MM.1S (cell line): ENCODE measurements at places on chromosomes 2 and 18.

- DNase-seq: no peak
Measured at GRCh38 chr18:53566626-53567025, 657.8 kb downstream of the MBD2 start.

DNA sequence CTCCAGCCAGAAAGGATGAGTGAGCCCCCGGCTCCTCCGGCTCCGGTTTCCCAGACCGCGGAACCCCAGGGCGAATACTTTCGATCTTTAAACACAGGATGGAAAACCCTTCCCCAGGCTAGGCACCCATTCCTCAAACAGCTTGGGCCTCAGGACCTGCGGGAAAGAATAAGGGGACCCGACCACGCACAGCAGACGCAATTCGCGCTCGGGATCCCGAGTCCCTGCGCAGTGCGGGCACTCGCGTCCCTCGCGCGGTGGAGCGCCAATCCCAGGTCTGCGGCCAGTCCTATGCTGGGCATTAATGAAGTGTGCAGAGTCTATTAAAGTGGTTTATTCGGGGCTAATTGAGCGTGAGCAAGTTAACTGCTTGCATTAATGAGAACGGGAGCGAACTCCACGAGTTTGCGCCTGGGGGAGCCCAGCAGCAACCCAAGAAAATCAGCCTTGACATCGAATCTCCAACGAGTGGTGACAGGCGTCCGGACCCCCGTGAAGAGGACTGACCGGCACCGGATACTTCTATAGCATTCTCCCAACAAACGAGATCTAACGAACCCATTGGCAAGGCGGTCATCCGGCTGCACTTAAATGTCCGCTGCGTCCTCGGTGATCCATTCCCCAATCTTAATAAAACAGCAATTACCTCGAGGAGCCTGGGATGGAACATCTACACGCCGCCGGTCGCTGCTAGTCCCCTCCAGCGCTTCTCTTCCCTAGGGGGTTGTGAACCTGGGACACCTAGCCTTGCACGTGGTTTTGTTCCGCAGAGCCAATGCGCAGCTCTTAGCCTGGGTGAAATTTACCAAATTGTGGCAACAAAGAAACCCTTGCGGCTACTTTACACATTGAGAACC is 1.6 kb downstream of the OSR1 start:
- no peak for DNase-seq

GRCh38 chr2:46377101-46377581 is 79.9 kb downstream of the EPAS1 start:
- no peak for DNase-seq

- DNase-seq: no peak
Measured at GRCh38 chr2:149690825-149691224, 103.2 kb upstream of the MMADHC start.

- peak; percentile 56 for DNase-seq
Measured at GRCh38 chr2:94874277-94874997, 3.2 kb downstream of the TEKT4 start.
